ENCODE measurements at places on chromosomes 5 and 9.

DNA sequence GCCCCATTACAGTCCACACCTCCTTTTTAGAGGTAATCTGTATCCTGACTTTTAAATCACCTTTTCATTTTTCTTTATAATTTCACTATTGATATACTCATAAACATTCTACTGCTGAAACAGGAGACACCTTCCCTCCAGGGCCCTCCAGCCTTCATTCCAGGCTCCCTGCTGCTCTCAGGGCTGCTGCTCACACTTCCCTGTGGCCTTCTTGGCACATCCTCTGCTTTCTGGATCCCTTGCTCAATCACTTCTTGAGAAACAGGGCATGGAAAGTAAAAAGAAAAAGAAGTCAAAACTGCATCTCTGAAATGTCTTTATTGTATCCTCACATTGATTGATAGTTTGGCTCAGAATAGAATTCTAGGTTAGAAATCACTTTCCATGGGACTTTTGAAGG, 19.3 kb upstream of the WNT8A start:
- no peak for DNase-seq

DNA sequence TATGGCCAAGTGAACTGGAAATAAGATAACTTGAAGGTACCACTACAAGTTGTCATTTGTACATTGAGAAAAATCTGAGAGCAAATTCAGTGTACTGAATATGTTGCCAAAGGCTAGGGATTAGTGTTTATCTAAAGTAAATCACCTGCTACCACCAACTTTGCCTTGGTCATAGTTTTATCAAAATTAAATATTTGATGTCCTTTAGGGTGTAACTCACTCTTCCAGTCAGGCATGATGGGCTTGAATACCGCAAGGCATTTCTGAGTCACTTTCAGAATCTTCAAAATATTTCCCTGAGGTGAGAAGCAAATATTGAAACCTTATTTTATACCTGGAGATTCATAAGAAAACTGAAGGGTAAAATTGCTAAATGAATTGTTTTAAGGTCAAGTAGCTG, 1338.6 kb upstream of the ACO1 start:
- DNase-seq, result no peak

DNA sequence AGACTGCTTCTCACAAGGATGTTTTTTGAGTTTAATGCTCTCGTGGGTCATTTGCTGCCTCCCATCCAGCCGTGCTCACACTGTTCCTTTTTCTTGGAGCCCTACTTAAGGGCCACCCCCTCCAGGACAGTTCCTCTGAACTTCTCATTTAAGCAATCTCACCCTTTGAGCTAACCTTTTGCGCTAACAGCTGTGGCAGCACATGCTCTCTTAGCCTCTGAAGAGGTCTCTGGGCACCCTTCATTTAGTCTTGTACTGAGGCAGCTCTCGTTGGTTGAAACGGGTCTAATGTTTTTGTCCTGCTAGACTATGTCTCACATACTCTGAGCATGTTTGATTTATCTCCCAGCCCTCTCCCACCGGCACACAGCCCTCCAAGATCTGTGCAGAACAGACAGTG, 11.8 kb downstream of the ALDH1B1 start:
- no peak for DNase-seq

DNA sequence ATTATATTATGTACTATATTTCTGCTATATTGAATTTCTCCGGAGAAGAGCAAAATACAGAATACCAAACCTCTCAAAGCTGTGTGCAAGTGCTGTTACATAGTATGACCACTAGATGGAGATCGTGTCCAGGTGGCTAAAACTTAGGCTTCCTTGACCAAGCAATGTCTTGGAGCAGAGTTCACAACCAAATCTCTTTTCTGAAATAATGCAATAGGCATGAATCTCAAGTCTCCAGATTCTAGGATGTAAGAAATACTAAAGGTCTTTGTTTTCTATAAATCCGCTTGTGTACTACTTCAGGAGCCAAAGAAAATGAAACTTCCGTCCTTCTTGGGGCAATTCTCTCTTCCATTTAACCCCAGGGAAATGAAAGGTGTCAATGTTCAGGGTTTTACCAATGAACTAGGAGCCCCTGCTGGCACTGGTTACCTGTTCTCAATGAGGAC, 181.5 kb upstream of the RAI14 start:
- DNase-seq, result peak; percentile 78

GRCh38 chr5:76794871-76795270, 24.0 kb upstream of the F2RL1 start:
- no peak for DNase-seq

GRCh38 chr5:170423692-170424091, 34.5 kb upstream of the KCNMB1 start:
- no peak for DNase-seq

GRCh38 chr5:39062530-39062929, 11.7 kb downstream of the RICTOR start:
- DNase-seq, result no peak

Data from cardiac muscle cell (in vitro differentiated cells and primary cell).